ENCODE measurements at places on chromosomes 1 and 21.

- no peak for DNase-seq
These were observed 13.0 kb downstream of the RD3 start for GRCh38 chr1:211478801-211479578.

DNA sequence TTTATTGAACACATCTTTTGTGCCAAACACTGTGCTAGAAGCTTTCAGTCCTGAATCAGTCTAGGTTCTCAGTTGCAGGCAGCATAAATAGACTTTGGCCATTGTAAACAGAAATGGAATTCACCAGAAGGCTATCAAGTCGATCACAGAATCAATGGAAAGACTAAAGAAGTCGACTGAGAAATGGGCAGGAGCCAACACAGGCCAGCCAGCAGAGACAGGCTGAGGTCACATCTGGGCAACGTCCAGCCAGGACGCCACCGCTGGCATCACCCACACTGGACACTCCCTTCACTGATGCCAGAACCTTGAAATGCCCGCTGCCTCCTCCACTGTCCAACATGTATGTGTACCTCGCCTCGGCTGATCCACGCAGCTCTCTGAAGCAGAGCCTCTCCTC lies 5.5 kb upstream of the CNTN2 start:
- DNase-seq = no peak

DNA sequence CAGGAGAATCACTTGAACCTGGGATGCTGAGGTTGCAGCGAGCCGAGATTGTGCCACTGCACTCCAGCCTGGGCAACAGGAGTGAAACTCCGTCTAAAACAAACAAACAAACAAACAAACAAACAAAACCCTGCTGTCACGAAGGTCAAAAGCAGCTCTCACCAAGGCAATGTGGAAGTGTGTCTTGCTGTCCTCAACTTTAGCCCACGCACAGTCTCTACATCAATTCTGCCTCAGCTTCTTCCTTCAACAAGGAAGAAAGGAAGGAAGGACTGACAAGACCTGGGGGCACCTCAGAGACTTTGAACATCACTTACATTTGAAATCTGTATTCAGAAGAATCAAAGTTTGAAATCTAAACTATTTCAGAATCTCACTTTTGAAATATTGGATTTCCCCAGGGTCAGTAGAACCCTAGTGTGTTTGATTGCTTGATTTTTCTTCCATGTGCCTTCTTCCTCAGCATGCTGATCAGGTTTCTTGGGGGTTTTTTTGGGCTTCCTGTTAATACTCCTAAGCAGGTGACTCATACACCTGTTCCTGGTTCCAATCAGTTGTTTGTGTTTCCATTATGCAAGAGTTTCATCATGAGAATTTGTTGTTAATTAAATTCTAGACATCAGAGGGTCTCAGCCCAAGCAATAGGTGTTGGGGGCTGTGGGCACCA lies 6.5 kb upstream of the CSTB start:
- DNase-seq = no peak

GRCh38 chr21:43940329-43941050 lies 71.6 kb upstream of the TRAPPC10 start:
- DNase-seq = no peak

- DNase-seq = no peak
These were observed 463.3 kb upstream of the BRINP3 start for GRCh38 chr1:190940951-190941350.

Measured in HuH-7.5 (cell line).